ENCODE measurements at places on chromosomes 11 and 22.

- no peak for DNase-seq
Measured at GRCh38 chr22:38569181-38569971, 607 bp downstream of the DMC1 start.

DNA sequence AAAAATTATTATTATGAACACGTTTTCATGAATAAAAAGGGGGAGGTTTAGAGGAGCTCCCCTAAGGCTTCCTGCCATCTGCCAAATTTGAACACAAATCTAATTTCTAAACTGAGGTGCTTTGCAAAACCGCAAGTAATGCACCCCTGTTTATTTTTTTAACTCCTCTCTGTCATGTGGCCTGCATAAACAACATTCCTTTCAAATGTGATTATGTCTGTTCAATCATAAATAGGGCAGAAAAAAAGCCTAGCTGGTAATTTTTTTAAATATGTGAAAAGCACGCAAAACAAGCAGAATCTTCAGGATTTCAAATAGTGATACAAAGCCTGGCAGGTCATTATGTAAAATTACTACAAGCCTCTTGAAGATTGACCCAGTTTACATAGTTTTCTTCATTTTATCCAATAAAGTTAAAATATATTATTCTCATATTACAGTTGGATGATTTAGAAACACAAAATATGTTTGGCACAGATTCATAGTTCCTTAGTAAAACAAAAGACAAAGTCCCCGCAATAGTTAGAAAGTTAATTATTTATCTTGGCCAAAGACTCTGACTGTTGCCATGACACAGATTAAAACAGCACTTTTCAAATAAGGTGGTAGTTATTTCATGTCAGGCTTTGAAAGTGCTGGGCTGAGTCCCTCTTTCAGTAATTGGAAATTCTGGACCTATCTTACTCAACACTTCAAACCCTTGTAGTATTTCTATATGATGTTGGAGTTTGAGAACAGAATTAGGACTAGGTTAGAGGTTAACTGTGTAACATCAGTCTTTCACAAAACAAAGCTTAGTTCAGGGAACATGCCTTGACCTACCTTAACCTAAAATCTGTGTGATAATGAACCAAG lies 200.3 kb upstream of the MPPED2 start:
- DNase-seq: no peak

- DNase-seq: no peak
Measured at GRCh38 chr22:49502126-49502826, 325.4 kb downstream of the BRD1 start.

DNA sequence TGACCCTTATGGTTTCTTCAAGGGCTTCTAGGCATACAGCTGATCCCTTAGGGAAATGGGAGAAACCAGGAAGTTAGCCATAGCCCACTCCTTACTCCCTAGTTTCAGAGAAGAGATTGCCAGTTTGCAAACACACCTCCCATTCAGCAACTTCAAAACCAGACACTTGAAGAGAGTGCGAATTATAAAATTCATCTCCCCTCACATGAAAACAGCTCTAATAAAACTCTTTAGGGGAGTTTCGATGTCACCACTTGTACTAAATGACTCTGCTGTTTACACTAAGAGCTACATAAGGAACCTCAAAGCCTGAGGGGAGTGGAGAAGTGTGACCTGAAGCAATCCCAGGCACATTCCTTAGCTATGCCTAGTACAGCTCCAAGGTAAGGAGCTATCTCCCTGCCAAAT lies 8.3 kb downstream of the LGR4 start:
- DNase-seq: no peak

GRCh38 chr22:22474733-22475132 lies 33.8 kb downstream of the ZNF280B start:
- DNase-seq: no peak

- no peak for DNase-seq
Measured at GRCh38 chr11:12465332-12465731, 88.0 kb downstream of the PARVA start.

DNA sequence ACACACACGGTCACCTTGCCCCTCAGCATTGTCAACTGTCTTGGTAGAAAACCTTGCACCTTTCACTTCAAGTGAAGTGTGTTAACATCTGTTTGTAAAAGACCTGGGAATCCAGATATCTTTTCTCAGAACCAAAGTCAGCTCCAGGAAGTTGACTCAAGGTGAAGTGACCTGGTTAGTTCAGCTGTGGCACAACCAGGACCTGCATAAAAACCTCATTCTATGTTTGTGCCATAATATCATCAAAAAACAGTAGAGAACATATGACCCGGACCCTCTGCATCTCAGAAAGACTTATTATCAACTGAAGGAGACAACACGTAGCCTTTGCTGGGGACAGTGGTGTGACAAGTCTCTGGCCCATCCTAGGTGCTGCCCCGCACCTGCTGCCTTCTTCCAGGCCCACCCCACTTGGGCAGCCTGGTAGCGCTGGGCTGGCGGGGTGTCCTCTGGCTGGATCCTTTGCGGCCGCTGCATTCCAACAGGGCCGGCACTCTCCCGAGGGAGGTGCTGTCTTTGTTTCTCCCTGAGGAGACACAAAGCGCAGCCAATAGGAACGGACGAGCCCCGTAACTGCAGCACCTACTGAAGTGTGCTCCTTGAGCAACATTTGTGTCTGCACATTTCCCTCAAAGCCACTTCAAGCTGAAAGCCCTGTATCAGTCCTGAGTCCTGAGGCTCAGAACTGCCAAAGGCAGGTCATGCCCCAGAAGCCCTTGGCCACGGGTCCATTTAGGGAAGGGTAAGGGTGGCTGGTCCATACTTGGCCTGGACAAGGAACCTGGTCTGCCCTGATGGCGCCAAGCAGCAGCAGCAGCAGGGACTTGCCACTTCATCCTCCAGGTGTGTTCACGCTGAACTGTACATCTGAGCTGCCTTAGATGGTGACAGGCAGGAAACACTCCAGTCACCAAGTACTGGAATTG lies 25.2 kb downstream of the LRRC74B start:
- no peak for DNase-seq

- DNase-seq: no peak
Measured at GRCh38 chr11:61895046-61895717, 3.8 kb upstream of the FADS3 start.

DNA sequence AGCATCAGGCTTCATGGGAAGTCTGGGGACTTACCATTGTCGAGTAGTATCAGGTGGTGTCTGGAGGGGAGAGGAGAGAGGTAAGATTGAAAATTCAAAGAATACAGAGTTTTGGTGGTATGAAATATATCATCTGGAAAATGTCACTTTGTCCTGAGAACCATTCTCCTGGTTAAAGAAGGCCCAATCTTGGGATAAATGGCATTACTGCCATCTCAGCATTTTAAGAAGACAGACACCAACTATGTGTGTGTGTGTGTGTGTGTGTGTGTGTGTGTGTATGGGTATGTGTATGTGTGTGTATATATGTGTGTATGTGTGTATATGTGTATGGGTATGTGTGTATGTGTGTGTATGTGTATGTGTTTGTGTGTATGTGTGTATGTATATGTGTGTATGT lies 673.3 kb downstream of the NTM start:
- DNase-seq: no peak

GRCh38 chr11:13040969-13041561 lies 31.9 kb downstream of the RASSF10 start:
- DNase-seq: peak; percentile 9

GRCh38 chr11:84022201-84022600 lies 736.0 kb upstream of the CCDC90B start:
- DNase-seq: no peak

DNA sequence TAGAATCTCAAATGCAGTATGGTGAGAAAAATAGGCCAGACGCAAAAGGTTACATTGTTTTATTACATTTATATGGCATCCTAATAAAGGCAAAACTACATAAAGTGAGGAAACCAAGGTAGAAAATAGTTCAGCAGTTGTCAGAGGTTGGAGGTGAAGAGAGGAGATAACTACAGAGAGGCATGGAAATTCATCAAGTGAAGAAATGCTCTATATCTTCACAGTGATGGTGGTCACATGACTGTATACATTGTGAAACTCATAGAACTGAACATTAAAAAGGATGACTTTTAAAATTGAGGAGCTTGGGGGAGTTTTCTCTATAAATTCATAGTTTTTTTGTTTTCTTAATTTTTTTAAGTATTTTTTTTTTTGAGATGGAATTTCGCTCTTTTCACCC lies 14.4 kb downstream of the LGR4 start:
- no peak for DNase-seq

- no peak for DNase-seq
Measured at GRCh38 chr11:67998150-67999045, 5.5 kb downstream of the UNC93B1 start.

DNA sequence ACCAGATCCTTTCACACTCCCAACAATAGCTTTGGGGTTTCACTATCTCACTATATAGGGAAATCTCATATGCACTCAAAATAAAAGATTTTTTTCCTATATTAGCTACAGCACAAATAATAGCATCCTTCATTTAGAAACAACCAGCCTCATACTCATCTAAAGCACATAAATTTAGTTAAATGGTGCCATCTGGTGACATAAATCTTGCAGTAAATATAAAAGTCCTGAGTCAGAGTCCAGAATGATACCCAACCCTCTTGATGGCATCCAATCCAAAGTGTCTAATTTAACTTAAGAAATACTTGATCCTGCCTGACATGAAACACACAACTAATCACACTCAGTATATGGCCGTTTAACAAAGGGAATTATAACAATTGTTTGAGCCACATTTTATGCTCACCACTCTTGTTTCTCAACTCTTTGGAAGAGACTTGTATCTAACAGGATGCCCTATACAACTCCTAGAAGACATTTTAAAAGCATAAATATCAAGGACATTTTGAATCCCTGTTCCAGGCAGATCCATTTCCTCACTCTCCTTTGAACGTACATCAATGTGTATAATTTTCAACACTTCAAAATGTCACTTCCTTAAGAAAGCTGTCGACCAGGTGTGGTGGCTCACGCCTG lies 36.2 kb downstream of the DLG2 start:
- DNase-seq: no peak

DNA sequence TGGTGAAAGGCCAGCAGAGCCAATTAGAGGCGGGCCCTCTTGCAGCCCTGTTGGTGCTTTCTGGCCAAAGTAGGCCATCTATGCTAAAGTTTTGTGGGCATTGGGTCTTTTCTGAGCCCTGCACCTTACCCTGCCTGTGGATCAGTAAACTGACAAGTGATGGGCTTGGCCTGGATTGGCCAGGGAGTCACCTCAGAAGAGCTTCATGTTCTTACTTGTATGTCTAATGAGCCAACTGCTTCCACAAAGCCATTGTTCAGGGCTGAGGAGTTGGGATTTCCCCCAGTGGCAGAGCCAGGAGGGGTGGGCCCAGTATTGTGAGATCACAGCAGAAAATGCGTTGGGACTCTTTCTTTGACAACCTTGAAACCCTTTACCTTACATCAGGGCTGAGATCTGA lies 90.4 kb downstream of the CWC15 start:
- DNase-seq: no peak

- DNase-seq: no peak
Measured at GRCh38 chr11:75775056-75775455, 6.5 kb downstream of the DGAT2 start.

DNA sequence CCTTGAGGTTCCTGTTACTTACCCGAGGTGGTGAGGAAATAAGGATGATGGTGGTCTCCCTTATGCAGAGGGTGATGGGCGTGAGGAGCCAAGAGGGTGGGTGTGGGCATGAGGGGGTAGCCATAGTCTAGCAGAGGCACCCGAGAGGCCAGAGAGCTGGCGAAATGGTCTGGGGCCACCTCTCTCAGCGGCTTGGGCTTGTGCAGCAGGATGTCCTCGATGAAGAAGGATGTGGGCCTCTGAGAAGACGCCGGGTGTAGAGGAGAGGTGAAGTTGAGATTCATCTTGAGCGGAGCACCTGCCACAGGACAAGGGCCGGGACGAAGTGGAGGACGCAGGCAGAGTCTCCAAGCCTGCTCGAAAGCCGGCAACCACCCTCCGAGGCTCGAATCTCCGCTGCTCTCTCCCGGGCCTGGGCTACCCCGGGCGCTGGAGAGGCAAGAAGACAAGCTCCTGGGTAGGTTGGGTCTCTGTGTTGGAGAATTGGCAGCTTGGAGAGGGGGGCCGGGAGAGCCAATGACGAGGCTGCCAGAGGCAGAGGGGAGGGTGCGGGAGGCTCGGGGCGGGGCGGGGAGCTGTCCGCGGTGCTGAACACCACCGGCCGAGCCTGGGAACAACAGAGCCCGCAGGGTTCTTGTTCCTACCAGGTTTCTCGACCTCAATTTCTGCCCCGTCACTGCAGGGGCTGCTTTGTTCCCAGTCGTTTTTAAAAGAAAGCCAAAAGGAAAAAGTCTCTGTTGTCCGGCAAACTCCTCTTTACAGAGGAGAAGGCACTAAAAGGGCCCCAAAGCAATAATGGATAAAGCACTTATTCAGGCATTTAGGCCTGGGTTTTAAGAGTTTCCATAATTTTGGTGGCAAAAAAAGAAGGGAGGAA lies at the start of gene BSX:
Gene BSX (minus strand): TSS at position 447 of the 877 bp plus-strand sequence. CDS start 163 bp downstream, at position 284.
- DNase-seq: no peak

- DNase-seq: no peak
Measured at GRCh38 chr22:40922484-40923303, 28.5 kb upstream of the RBX1 start.

DNA sequence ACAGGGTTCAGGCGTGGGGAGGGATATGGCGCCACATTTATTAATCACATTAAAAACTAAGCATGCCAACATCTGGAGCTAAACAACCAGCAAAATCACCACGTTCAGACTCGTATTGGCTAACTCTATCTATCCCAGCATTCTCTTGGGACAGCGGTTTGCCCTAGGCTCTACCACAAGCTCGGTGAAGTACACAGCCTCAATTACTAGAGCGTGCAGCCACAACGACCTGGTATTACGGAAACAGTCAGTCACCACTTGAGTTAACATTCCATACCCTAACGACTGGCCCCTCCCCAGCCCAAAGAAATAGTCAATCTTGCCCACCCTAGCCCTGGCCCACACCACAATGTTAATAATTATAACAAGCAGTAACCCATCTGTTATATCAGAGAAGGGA lies 32.1 kb downstream of the APOL5 start:
- no peak for DNase-seq

- no peak for DNase-seq
Measured at GRCh38 chr11:70184396-70184795, 18.7 kb upstream of the FADD start.

- no peak for DNase-seq
Measured at GRCh38 chr22:41408665-41409064, 26.9 kb downstream of the TEF start.

DNA sequence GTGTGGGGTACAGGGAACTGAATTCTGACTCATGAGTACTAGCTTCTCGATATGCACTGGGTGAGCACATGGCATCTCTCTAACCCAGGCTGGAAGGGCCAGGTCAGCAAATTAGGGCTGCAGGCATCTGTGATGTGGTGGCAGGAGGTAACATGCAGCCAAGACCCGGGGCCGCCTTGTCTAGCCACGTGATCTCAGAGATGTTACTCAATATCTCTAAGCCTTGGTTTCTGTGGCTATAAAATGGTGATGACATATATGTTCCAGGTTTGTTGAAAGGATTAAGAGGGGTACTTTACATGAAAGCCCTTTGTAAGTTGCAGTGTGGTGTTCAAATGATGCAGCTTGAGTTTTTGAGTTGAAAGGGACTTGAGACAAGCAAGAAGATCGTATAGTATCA lies 3.2 kb downstream of the ST14 start:
- DNase-seq: no peak

DNA sequence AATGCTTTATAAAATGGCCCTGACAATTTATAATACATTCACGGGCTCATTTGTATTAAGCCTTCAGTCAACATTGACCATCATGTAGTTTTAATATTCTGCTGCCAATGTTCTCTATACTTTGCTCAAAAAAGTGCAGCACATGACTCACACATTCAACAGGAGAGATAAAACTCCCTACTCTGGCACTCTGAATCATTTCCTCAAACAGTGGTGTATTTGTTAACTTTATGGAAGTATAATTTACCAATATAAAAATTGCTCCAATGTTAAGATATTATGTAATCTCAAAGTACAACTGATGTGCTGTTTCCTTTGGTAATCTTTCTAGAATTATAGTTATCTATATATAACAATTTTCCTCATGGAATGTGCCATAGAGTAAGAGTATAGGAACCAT lies 39.9 kb downstream of the MAML2 start:
- DNase-seq: no peak

Measured in SHP77 treated with DMSO at 0.1 percent for 48 hours (cell line).